ENCODE measurements at places on chromosomes 7 and 10.

DNA sequence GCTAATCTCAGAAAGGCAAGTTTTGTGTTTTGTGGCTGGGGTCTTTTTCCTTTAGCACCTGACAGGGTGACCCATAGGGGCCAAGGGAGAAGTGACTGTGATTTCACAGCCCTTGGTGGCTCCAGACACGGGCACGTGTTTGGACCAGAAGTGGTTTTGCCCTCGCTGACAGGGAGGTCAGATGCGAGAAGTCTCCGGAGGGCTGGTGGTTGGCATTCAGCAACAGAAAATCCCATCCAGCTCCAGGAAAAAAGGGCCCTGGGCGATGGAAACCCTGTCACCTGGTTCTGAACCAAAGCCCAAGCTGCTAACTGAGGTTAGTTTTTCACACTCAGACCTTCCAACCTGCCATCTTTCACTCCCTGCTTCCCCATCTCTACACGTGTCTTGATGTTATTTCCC lies 272.9 kb downstream of the TRIL start:
- no peak for DNase-seq

DNA sequence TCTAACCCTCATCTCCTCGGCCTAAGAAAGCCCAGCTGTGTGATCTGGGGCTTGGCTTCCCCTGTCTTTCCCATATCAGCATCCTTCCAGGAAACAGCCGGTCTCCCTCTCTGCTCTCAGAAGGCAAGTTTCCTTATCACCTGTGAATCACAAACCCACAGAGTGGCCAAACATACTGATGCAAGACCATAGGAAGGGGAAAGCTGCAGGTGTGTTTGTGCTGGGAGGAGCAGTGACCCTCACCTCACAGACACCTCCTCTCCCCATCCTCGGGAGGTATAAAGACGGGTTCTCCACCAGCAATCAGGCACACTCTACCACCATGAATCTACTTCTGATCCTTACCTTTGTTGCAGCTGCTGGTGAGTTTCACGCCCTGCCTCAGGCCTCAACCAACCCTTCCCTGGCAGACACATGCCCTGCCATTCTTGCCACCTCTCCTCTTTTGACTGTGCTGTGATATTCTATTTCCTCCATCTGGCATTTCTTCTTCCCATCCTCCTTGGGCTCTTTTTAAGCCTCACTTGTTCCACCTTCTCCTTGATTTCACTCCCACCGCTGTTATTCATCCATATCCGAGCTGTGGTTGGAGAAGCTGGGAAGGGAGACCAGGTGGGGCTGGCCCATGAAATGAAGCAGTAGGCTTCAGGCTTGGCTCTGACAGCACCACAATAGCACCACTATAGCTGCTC lies at the start of gene PRSS2:
Gene PRSS2, plus strand, starts transcription at position 310 of the 692 bp plus-strand sequence. Its CDS starts 13 bp downstream, at position 323.
- no peak for DNase-seq

DNA sequence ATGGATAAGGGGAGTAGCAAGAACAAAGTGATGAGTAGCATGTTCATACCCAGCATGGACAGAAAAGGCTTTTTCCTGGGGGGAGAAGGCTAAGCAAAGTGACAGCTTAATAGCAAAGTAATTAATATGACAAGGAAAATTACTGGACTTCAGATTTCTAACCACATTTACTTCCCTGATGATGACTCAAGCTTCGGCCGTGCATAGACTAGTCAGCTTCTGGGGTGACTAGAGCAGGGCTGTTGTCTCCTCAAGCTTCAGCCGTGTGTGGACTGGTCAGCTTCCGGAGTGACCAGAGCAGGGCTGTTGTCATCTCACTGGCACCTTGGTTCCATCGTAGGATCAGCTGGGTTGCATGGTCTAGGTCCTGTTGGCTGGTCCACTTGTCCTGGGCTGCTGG lies 2.1 kb upstream of the ZNF117 start:
- no peak for DNase-seq

DNA sequence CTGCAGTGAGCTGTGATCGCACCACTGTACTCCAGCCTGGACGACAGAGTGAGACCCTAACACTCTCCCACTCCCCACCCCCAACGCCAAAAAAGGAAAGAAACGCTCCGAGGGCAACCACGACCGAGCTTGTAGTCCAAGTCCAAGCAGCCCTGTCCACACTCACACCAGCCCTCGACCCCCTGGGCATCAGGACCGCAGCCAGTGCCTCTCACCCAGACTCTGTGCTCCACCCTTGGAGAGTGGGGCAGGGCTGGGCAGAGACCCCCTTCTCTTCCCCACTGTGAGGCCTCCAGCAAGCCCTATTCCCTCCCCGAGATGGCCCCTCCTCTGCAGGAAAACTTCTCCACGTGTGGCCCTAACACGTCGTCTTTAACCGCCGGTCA lies 82.6 kb downstream of the FOXL3 start:
- DNase-seq, result no peak

DNA sequence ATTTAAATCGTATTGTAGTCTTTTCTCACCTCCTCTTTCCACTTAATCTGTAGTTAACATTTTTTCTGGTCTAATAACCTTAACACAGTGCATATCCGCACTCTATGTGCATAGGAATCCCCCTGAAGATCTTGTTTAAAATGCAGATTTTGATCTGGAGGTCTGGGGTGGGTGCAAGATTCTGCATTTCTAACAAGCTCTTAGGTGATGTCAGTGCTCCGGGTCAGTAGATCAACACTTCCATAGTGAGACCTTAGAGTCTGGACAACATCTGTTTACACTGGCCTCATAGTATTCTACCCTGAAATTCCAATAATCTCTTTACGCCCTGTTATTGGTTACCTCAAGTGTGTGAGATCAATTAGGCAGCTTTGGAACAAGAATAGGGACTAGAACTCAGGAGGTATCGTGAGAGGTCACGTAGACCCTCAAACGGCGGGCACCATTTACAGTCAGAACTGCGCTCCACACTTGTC lies 434 bp upstream of the PLEKHA8 start:
- no peak for DNase-seq

DNA sequence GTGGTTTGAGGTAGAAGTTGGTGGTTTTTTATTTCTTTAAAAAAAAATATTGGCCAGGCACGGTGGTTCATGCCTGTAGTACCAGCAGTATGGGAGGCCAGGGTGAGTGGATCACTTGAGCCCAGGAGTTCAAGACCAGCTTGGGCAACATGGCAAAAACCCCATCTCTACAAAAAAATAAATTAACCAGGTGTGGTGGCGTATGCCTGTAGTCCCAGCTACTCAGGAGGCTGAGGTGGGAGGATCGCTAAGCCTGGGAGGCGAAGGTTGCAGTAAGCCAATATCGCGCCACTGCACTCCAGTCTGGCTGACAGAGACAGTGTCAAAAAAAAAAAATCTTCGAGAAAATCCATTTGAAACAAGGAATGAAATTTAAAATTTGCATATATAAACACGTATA lies 1.1 kb downstream of the IL2RA start:
- DNase-seq, result no peak

DNA sequence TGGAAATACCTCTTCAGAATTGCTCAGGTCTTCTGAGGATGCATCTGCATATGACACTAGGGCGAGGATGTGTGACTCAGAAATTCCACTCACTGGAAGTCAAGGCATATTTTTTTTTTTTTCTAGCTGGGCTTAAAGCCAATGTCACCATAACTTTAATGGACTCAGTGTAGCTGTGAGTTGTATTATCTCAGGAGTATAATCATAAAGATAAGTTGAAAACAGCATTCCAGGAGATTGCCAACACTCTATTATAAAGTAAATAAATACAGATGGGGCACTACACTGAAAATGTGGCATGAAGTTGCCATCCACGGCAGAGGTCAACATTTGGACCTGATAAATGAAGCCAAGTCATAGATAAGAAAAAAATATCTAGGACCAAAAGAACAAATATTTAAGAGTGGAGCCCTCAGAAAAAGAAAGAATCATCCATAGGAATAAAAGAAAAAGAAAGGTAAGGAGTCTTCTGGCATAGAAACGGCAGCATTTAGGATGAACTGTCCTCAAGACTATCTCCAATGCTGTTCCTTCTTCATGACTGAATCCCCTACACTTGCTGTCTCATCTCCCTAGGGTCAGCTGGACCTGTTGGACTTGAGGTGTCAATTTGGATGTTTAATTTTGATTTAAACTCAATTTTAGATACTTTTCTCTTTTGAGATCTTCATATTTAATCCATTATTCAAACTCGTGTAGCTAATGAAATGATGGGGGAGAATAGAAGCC lies 72.9 kb upstream of the CAV2 start:
- no peak for DNase-seq

- DNase-seq, result no peak
These were observed 5.3 kb downstream of the LARP4B start for GRCh38 chr10:926075-926698.

DNA sequence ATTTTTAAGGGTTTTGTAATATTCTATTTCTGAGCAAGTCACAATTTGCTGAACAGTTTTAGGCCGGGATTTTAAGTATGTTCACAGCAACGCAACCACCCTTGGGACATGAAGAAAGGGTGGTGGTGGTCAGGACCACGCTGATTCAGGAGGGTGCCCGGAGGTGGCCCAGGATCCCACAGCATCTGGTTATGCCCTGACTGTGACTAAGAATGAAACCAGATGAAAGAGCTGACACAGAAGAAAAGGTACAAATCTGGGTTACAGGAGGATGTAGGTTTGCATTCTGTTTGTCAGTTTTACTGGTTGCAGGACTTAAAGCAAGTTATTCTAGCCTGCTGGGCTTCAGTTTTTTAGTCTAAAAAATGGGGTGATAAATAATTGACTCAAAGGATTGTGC lies 279.7 kb downstream of the CCSER2 start:
- no peak for DNase-seq

DNA sequence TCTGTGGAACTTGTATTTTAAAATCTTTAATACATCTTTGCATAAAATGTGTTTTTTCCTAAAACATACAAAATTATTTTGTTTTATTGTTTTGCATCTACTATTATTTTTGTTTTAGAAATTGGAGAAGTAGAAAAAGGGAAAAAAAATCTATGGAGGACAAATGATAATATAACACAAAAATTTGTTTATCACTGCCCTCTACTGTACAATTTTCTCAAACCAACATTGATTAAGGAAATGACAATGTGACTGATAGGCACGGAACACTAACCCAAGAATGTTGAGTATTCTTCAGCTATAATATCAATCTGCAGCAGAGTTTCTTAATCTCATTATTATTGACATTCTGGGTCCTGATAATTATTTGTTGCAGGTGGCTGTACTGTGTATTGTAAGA lies 9.5 kb upstream of the ING3 start:
- no peak for DNase-seq

GRCh38 chr10:74816824-74817498 lies 9.4 kb upstream of the KAT6B start:
- no peak for DNase-seq

DNA sequence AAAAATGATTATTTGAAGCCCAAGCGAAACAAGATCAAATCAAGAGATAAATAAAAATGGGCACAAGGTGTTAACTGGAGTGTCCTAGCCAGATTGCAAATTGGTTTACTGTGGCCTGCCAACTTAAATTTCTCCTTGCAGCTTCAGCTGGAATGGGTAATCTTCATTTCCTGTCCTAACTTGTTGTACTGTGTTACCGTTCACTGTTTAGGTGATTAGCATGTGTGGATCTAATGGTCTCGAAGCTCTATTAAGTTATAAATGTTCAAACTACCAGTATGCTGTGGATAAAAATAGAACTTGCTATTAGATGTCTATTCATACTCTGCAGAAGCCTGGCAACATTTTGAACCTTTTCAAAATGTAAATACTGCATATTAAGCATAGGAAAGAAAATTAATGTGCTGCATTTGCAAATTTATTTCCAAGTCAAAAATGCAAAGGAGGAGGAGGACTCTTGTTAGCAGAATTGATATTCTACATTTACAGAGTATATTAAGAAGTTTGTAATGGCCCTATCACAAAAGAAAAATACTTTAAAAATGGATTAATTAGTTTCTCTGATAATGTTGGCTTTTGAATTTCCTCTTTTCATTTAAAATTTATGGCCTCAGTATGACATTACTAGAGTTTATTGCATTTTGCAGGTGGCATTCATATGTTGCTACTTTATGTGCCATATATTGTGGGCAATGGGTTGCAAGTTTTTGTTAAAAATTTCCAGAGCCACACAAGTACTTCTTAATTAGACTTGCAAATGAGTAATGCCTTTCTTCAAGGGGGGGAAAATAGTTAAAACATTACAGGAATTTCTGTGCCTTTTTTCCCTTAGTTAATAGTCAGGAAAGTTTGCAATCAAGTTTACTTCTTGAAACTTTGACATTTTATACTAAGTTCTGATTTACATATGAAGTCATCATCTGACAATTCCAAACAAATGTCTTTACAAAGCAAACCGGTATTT lies 92.1 kb downstream of the CABCOCO1 start:
- DNase-seq, result no peak

GRCh38 chr10:4018054-4018511 lies 233.1 kb upstream of the KLF6 start:
- no peak for DNase-seq

DNA sequence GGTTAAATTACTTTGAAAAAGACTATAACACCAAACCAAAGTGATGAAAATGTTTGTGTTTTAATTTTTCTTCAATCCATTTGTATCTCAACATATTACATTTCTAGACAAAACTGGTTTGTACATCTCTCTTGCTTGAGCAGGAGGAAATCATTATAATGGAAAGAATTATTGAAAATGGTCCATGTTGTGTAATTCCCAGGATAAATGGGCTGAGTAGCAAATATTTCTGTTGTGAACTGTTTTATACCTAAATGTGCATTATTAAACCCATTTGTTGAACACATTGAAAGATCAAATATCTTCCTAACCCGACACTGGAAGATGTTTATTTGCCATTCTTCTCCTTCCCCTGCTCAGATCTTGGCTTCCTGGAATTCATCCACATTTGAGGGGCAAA lies 14.1 kb upstream of the CDK6 start:
- DNase-seq, result no peak

DNA sequence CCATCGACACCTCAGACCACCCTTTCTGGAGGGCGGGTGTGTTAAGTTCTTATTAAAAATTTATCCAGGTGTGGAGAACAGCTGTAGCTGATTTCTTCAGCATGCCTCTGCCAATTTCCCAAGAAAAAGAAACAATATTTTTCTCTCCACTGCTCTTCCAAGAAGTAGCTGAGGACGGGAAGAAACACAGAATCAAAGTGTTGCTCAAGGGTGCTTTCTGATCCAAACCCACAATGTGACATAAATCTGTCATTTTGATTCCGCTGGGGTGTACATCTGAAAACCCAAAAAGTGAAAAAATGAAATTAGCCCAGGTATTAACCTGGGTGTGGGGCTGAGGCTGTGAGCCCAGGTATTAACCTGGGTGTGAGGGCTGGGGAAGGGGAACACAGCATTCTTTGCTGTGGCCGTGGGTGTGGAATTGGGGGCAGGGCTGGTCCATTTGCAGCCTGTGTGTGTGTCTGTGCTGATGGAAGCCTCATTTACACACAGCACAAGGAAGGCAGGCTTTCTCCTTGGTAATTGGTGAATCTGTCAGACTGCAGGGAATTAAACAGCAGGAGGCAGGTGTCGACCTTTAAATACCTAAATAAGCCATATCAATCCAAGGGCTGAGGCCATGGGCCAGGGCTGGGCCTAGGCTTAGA lies 48.4 kb upstream of the CCDC3 start:
- DNase-seq, result no peak

DNA sequence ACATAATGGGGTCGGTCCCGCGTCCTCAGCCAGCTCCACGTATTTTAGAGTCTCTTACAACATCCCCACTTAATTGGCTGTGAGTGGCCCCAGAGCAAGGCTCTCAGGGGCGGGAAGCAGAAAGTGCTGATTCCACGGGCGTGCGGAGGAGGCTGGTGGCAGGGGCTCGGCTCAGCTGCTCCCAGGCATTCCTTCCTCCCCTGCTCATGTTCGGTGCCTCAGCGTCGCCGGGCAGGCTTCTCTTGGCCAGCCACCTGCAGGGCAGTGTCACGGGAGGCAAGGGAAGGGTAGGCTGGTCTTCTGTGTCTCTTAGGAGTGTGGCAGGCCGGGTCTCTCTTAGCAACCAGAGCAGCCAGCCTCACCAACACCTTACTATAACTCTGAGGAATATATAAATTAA lies 33.8 kb downstream of the IL15RA start:
- DNase-seq, result no peak

Measured in NK-92 treated with Interleukin-12 subunit alpha and Interleukin-12 subunit beta, amount 100 ng/mL, for 24 hours (cell line).